ENCODE measurements at places on chromosomes 16 and 17.
A peak's percentile ranks its signal among the peaks of the same experiment; 100 is the strongest.

- DNase-seq, result peak; percentile 29
Observed at GRCh38 chr17:58351182-58351581, 819 bp downstream of the SUPT4H1 start.

DNA sequence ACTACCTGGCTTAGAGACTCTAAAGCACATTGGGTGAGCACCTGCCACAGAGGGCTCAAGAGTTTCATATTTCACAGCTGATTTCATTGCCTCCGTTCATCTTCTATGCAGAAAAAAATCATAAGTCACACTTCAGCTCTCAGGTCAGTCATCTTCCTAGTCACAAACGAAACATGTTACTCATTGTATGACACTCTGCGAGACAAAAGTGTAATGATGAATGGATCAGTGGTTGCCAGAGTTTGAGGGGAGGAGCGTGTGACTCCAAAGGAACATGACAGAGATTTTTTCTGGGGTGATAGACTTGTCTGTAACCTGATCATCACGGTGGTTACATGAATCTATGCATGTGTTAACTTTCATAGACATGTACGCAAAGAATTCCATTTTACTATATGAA, 195.2 kb upstream of the CNTNAP4 start:
- no peak for DNase-seq

DNA sequence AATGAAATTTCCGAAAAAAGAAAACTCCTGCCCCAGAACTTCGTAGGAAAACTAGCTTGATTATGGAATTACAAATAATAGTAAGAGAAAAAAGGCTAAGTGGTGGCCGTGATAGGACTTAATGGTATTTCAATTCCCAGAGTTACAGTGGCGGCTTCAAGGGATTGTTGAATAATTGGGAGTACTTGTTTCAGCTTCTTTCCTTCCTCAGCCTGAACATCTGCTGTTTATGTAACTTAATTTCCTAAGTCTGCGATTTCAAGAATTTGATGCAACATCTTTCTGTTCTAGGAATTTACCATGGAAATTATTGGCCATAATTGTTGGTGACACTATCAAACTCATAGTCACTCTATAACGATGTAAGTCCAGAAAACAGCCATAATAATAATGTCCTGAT, 684 bp upstream of the APPBP2 start:
- DNase-seq, result no peak

- no peak for DNase-seq
Observed at GRCh38 chr17:61461967-61462718, 9.9 kb downstream of the TBX4 start.

GRCh38 chr17:28626818-28627217, 12.8 kb upstream of the RSKR start:
- no peak for DNase-seq

Data from activated CD4-positive, alpha-beta T cell treated with anti-CD3 and anti-CD28 coated beads, Interleukin-2, Interleukin-4, amounts not matched to agents 100 ng/mL and 50 ng/mL, durations not matched to agents 16 hours and 8 hours (primary cell).